NT2/D1 (cell line): ENCODE measurements at places on chromosomes 4 and X.
A peak's percentile ranks its signal among the peaks of the same experiment; 100 is the strongest.

GRCh38 chr4:161655148-161655547, 508.7 kb downstream of the FSTL5 start:
- DNase-seq = no peak

DNA sequence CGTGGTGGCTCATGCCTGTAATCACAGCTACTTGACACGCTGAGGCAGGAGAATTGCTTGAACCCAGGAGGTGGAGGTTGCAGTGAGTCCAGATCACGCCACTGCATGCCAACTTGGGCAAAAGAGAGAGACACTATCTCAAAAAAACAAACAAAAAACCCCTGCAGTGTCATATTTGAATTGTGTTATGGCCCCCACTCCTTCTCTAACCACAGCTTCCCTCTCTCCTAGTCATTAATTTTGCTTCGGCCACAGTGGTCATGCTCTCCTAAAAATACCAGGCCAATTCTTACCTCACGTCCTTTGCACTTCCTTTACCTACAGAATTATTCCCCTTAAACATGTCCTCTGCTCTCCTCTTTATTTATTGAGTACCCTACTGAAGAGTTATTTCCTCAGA, 206.1 kb downstream of the PPP3CA start:
- no peak for DNase-seq

DNA sequence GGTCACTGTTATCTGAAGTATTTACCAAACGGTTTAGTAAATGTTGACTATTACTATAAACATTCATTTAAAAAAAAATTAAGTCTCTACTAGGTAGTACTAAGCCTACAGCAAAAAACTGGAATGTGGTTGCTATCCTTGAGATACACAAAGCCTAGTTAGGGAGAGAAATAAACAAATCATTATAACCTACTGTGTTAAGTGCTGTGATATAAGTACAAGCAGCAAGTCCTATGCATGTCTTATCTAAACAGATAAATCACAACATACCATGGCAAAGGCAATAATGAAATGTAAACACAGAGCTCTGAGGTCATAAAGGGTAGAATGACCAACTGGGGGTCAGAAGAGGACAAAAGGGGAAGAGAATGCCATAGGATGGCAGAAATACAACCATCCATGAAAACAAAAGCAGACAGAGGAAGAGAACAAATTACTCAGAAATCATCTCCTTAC, 92.2 kb downstream of the RNF150 start:
- no peak for DNase-seq

GRCh38 chrX:145532176-145532780, 285.0 kb downstream of the SPANXN1 start:
- no peak for DNase-seq

- DNase-seq = no peak
These were observed 71.1 kb downstream of the ZNF732 start for GRCh38 chr4:234178-234577.

DNA sequence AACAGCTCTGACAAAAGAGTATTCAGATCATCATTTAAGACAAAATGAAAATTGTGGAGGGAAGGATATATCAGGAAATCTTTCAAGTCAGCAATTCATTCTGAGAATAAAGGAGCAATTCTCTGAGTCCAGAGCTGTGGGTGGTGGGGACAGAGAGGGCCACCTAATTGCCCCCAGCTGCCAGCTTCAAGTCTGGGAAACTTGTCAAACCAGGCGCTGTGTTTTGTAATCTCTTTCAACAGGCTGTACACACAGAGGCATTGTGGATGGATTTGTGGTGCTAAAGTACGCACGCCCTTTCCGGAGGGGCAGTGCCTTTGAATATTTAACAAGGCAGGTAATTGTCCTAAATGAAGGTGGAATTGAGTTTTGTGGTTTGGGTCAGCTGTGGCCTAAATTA, 591.1 kb upstream of the BOD1L1 start:
- no peak for DNase-seq

GRCh38 chr4:67101612-67102011, 443.7 kb downstream of the CENPC start:
- no peak for DNase-seq

GRCh38 chrX:153862369-153863250, 23.4 kb downstream of the L1CAM start:
- DNase-seq = no peak

- no peak for DNase-seq
These were observed 1.9 kb upstream of the DUSP9 start for GRCh38 chrX:153645151-153645550.

GRCh38 chrX:78165425-78165824, 26.0 kb upstream of the TAF9B start:
- no peak for DNase-seq

GRCh38 chrX:107748506-107748905, 27.1 kb downstream of the TSC22D3 start:
- no peak for DNase-seq

DNA sequence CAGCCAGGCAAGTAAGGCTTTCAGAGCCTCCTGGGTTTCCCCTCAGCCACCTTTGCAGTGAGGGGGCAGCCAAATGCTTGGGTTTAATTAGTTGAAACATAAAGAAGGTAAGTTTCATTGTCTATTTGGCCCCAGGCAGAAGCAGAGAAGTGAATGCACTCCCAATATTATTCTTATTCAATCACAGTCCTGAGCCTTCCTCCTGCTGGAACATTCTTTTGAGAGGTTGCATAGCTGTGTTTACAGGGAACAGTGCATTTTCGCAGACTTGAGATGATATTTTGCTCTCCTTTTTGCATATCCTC, 13.9 kb downstream of the SLC2A9 start:
- DNase-seq = no peak

DNA sequence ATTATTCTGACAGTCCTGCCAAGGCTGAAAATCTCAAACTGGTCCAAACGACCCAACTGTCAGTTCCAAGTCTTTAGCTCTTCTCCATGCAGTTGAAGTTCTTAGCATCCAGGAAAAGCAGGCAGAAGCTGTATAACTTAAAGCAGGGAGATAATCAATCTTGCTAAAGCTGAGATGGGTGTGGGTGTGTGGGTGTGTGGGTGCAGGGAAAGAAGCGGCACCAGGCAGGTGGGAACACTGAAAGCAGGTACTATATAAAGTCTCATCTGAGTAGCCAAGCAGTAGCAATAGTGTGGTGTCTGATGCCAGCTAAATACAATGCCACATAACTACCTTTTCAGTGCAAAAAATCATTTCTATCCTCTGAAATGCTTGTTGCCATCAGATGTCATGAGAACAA, 69.7 kb upstream of the EGFL6 start:
- no peak for DNase-seq

DNA sequence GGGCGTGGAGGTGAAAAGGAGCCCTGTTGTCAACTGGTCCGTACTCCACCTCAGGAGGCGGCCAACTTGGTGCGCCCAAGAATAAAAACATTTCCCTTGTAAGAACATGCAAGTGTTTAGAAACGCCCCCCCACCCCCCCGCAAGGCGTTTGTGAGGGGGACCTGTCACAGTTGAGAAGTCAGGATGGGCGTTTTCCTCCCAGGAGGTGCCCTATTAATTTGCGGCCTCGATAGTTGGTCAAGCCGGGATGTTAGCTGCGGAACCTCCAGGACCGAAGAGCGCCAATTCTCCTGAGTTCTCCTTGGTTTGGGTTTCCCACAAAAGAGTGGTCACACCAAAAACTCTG, 651 bp upstream of the SAP30 start:
- DNase-seq = no peak

- no peak for DNase-seq
These were observed 1088.5 kb upstream of the INTU start for GRCh38 chr4:126544276-126544675.

GRCh38 chr4:112674376-112674775, 37.4 kb downstream of the LARP7 start:
- no peak for DNase-seq

- peak; percentile 9 for DNase-seq
These were observed 31.1 kb upstream of the CLNK start for GRCh38 chr4:10715696-10716095.

GRCh38 chr4:150950657-150951288, 64.3 kb downstream of the LRBA start:
- DNase-seq = no peak

GRCh38 chrX:132023896-132024386, 839 bp downstream of the STK26 start:
- no peak for DNase-seq

- DNase-seq = no peak
These were observed 351 bp upstream of the SLC30A9 start for GRCh38 chr4:41989994-41990364.

DNA sequence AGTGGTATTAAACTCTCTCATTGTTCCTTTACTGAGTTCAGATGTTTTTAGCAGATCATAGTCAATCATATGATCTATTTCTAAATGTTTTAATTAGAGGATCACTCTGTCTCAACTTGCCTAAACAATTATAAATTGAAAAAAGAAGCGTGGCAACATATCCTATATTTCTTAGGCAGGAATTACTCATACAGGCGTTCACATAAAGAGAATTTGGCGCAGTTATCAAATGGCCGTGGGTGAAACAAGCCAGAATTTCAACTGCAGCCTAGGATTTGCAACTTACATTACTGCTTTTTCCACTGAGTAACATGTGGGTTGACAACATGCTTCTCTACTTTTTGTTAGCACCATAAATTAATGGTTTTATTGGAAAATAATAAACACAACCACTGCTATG, 141.3 kb downstream of the CPE start:
- DNase-seq = no peak

GRCh38 chrX:12843061-12843667, 23.7 kb upstream of the TLR7 start:
- no peak for DNase-seq

GRCh38 chr4:100294356-100294755, 104.1 kb upstream of the DDIT4L start:
- no peak for DNase-seq

DNA sequence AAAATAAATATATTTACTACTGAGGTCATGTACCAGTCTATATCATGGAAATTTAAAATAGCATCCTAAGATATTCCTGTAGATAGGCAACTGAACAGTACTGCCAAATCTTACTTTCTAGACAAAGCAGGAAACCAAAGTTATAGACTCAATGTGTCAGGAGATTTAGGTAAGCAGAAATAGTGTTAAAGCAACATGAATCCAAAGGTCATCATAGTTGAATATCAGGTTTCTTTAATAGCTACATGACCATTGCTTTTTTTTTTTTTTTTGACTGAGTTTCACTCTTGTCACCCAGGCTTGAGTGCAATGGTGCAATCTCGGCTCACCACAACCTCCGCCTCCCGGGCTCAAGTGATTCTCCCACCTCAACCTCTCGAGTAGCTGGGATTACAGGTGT, 20.2 kb upstream of the ACSL4 start:
- DNase-seq = no peak

GRCh38 chr4:156788782-156789181, 182.8 kb downstream of the PDGFC start:
- DNase-seq = no peak

DNA sequence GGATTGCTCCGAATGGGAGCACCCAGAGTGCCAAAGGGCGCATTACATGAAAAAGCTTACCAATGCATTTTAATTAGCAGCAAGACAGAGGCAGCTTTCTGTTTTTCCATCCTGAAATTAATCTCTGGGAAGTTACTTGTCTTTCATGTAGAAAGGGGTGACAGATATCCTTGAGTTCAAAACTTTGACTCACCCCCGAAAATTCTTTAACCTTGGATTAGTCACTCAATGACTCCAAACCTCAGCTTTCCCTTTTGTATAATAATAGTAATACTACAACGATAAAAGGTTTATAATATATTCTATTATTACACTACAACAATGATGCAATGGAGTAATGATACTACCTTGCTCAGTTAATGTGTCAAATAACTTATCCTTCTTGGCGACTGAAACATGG, 126.3 kb downstream of the ADAMTS3 start:
- no peak for DNase-seq

DNA sequence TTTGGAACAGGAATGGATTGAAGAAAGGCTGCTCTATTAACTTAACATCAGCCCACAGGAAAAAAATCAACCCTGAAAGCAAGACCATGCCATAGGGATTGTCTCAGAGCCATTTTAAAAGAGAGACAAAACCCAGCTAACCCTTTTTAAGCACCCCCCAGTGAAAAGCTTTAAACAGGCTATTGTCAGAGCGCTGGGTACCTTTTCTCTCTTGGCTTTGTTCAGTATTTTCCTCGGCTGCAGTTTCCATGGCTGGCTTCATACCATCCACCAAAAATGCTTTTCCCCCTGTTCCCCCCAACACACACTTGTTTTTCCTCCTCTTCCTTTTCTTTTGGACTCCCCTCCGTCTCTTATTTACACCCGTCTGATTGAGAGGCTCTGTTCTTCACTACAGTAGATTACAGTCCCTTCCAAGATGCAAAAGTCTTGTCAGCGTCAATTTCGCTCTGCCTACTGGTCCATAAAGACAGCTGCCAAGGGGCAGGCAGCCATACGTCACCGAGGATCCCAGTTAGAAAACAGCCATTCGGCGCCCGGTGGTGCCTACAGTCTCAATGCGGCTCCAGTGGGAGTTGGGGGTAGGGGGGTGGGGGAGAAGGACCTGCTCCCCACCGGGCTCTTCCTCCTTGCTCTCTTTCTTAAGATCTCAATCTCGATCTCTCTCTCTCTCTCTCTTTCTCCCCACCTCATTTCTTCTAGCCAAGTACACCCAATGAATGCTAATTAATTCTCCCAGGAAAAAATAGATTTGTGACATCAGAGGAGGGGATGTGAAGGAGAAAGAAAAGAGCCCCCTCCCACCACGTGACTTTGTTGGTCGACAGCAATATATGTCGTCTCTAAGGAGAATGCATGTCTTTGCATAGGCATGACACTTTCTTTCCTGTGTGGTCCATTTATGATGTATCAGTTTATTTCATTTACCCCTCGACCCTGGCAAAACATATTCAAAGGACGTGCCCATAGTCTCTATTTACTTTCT, at the start of gene GPM6B:
TSS of gene GPM6B (minus strand) at position 451 of the 985 bp plus-strand sequence. CDS start at position 262, 189 bp downstream.
- DNase-seq = no peak

DNA sequence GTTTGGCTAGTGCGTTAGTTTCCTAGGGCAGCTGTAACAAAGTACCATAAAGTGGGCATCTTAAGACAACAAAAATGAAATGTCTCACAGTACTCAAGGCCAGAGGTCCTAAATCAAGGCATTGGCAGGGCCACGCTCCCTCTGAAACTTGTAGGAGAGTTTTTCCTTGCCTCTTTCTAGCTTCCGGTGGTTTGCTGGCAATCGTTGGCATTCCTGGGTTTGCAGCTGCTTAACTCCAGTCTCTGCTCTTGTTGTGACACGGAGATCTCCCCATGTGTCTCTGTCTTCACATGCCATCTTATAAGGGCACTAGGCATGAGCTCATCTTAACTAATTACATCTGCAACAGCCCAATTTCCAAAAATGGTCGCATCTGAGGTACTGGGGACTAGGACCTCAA, 362.0 kb upstream of the BOD1L1 start:
- no peak for DNase-seq
